Stimulated activated CD4-positive, alpha-beta T cell treated with anti-CD3 and anti-CD28 coated beads, Interleukin-4, amount 100 ng/mL, for 48 hours (primary cell): ENCODE measurements at places on chromosomes 12 and 14.

GRCh38 chr12:100127766-100128511, 14.7 kb downstream of the BLTP3B start:
- no peak for DNase-seq

- DNase-seq = no peak
These were observed 217.3 kb downstream of the C12orf75 start for GRCh38 chr12:105547786-105548185.

DNA sequence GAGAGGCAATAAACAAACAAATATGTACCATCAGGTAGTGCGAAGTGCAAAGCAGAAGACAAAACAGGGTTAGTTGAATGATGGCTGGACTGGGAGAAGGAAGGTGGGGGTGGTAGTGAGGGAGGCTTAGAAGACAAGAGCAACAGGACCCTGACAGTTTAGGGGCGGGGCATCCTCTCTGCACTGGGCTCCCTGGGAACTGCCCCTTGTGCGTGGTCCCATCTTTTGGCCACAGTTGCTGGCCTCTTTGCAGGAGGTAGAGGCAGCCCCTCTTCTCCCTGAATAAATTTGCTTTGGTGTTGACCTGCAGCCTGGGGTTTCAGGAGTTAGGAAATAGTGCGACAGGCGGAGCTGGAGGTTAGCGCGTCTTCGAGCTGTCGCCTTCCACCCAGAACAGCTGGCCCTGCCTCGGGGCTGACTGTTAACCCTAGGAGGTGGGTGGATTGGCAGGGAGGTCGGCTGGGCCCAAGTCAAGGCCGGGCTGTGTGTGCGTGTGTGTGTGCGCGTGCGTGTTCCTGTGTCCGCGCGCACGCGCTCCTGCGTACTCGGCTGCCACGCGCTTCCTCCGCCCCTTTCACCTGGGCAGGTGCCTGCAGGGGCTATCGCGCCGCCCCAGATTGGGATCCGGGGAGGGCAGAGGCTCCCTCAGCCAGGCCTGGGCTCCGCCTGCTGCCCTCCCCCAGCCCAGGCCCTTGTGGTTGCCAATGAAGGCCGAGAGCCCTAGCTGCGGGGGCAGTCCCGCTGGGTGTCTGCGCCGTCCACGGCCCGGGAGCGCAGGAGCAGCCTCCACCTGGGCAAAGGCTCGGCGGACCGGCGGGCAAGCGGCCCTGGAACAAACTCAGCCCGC, 180.8 kb downstream of the ADCK1 start:
- DNase-seq = no peak

GRCh38 chr12:108000111-108000510, 129.0 kb upstream of the WSCD2 start:
- DNase-seq = no peak

DNA sequence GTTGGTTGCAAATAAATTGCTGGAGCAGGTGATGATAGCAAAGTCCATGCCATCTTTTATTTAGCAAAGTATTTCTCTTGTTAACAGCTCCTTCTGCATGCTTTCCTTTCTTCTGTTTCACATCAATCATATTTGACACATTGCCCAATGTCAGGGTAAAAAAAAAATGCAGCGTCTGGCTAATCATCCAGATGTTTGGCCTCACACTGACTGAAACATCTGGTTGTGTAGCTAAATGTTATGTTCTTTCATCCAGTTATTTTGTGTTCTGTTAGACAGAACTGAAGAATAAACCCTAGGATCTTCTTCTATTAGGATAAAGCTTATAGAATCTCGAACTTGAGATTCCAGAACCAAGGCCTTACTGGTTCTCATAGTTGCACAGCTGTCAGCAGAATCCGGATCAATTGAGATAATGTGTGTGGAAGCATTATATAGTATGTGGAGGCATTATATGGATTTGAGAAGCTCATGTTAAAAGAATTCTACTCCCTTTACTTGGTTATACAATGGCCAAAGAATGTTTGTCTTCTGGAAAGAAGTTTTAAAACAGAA, 859.2 kb downstream of the DIO2 start:
- DNase-seq = no peak

DNA sequence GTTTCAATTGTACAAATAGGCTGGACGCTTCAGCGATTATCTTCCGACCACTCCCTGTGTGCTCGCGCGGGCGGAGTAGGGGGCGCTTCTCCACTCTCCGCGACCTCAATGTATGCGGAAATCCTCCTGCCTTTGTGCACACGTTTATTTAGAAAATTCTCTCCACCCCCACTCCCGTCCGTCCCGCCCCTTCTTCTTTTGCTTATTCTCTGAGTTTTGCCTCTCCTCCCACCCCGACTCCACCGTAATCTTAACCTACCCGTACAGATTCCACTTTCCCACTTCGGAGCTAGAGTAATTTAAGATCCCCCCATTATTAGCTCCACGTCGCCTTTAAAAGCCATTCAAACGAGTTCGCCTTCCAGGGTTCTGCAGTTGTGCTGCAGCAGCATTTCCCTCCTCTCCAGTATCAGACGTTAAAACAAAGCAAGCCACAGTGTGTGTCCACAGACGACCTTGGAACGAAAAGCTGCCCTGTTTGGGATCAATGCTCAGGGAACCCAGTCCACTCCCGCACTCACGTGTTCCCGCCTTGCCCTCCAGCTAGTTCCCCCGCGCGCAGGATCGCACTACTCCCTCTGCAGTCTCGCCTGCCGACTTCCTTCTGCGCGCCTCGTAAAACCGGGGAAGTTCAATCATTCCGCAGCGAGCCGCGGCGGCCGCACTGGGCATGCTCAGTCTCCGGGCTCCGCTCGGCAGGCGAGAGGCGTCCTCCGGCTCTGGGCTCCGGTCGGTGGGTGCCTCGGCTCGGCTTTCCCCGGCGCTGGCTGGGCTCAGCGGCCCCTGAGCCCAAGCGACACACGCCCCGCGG, at the start of gene ANO6:
TSS of gene ANO6 (plus strand) at position 677 of the 811 bp plus-strand sequence. CDS start 227 bp downstream, outside the sequence.
- DNase-seq = peak; percentile 69

DNA sequence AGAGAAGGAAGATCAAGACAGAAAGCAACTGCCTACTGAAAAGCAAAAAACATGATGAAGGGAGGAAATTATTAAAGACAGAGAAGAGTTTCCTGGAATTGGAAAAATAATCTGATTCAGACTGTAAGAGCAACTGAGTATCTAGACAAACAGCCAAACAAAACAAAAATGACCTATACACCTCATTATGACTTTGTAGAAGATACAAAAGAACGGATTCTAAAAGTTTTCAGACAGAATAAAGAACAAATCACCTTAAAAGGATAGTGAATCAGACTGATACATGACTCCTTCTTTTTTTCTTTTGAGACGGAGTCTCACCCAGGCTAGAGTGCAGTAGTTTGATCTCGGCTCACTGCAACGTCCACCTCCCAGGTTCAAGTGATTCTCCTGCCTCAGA, 10.4 kb downstream of the OSBPL8 start:
- no peak for DNase-seq

DNA sequence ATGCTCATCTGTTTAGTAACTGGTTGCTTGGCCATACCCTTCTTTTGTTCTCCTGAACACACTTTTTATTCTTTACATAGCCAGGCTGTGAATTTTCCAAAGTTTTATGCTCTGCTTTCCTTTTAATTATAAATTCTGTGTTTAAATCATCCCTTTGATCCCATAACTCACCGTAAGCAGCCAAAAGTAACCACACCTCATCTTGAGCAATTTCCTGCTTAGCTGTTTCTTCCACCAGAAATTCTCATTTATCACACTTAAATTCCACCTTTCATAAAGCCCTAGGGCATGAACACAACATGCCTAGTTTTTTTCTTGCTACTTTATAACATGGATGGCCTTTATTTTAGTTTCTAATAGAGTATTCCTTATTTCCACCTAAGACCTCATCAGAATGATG, 510.7 kb downstream of the C12orf50 start:
- no peak for DNase-seq

DNA sequence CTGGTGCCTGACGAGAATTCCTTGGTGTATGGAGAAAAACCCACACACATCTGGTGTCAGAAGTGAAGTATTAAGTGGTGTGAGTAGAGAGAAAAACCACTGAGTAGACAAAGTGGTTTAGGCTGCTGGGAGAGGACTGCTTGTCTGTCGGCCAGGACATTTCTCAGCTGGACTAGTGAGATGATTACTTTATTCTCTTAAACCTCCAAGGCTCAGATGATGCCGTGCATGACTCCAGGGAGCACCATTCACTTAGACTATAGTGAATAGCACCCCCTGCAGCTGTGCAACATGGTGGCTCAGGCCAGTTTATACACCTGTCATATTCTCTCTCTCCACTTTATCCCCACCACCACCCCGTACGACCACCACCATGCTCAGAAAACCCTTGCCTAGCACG, 28.5 kb upstream of the NFYB start:
- no peak for DNase-seq

DNA sequence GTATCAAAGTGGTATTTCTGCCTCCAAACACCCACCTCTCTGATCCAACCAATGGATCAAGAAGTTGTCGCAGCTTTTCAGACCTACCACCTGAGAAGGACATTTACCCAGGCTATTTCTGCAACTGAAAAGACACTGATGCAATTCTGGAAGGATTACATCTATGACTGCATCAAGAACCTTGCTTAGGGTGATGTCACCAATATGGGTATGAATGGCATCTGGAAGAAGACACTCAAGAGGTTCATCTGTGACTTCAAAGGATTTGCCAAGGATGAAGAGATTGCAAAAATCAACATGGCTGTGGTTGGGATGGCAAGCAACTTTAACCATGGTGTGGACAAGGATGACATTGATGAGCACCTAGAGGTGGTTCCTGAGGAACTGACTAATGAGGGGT, 154.2 kb downstream of the PCNX1 start:
- no peak for DNase-seq

- DNase-seq = no peak
These were observed 282.3 kb upstream of the DIO2 start for GRCh38 chr14:80493620-80494019.

DNA sequence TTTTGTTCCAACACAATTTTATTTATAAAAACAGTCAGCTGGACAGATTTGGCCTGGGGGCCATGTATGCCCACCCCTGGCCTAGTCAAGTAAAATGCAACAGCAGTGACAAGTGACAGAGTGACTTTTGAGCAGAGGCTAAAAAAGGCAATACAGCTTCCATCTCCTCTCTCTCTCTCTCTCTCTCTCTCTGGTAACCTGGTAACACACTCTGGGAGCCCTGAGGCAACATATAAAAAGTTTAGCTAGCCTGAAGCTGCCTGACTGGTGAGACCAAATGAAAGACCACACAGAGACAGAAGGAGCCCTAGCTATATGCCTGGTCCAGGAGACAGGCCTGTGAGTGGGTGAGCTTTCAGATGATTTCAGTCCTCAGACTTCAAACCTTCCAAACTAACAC, 105.4 kb downstream of the DENND5B start:
- DNase-seq = no peak

DNA sequence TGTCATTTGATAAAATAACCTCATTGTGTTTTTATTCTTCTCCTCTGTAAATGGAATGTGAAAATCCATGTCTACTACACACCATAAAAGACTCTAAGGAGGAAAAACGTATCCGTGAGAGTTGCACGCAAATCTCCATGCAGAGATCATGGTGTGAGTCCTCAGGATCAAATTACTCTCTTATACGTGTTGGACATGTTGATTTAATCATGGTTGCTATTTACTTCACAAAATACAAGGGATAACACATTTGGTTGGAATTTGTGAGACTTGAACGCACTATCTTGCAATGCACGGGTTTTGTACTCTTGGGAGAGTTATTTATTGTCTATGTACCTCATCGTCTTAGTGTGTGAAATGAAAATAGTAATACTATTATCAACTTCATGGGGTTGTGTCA, 128.0 kb upstream of the RASSF8 start:
- DNase-seq = no peak

DNA sequence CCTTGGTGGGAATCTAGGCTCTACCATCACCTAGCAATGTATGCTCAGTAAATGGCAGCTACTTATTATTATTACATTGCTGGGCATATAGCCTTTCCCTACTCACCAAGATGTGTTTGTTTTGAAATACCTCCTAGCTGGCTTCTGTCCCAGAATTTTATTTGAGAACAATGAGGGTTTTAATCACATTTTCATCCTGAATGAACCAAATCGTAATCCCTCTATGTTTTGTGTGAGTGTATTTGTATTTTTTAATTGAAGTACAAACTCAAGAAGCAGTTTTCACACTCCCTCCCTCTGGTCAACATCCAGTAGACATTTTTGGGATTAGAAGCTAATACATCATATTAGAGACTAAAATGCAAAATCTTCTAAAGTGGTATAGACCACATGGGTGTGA, 7.6 kb downstream of the SLC7A8 start:
- no peak for DNase-seq

DNA sequence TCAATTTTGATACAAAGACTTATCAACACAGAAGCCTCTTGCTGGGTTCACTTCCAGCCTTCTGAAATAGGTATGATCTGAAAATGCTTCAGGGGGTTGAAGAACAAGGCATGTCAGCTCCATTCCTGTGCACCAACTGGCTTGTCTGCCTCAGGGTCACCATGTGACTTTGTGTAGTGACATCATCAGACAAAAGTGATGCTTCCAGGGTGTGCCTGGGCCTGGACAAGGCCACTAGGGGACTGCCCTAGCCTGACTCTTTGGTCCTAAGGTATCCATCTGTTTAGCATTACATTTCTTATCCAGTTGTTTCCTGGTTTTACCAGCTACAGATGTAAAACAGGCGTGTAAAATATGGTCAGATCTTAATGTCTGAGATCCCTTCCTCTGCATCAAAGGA, 155.6 kb downstream of the CAND1 start:
- no peak for DNase-seq

DNA sequence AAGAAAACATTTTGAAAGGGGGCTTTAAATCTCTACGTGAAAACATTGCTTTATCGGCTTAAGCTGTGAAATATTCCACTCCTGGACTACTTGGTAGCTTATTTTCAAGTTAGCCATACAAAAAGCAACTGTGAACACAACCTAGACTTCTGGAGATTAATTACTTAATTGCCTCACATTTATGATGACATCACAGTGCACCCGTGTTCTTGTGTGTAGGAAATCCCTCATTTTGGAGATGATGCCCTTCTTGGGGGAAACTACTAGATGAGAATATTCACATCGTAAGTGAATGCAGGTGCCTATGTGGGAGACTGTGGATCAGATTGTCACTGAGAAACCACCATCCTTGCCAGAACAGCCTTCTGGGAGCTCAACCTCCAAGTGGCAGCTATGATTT, 10.5 kb upstream of the B4GALNT3 start:
- no peak for DNase-seq
